Calu3 (cell line): ENCODE measurements at places on chromosomes 7 and 10. TPM values are rescaled to one million over a fixed set of nuclear protein-coding genes. Genes with fewer than 3 reads are reported as not detected.

DNA sequence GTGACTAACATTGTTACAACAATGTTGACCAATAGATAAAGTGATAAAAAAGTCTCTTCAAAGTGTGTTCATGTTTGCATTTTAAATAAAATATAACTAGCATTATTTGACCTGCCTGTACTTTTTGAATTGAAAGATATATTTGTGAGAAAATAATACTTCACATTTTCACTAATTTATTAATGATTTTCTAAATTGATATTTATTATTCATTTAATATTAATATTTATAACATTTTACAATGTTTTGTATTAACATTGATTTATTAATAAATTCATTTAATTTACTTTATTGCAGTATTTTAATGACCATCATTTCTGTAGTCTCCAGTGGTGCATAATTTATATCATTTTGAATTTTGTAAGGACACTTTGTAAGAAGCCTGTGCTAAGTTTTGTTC, 150.0 kb upstream of the BET1 start:
- DNase-seq, result no peak

Gene GRID1
- 0.10 TPM in 1 of 2 replicates, not detected in the other for total RNA-seq

DNA sequence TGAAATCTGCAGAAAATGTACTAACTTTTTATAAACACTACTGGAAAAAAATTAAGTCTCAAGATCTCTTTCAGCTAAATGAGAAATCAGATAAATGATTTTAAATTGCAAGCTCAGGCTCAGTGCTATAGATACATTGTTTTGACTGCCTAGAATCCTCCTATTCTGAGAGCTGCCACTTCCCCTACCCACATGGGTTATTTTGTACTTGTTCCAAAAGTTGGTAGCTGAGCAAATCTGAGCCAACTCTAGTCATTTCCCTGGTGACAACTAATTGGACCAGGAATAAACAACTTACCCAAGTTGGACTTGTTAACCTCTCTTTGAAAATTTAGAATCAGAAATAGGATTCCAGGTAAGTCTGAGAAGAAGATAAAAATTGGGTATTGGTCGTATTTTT, 202.1 kb downstream of the MBL2 start:
- DNase-seq, result no peak

GRCh38 chr7:25742316-25742715, 409.7 kb upstream of the NFE2L3 start:
- no peak for DNase-seq

DNA sequence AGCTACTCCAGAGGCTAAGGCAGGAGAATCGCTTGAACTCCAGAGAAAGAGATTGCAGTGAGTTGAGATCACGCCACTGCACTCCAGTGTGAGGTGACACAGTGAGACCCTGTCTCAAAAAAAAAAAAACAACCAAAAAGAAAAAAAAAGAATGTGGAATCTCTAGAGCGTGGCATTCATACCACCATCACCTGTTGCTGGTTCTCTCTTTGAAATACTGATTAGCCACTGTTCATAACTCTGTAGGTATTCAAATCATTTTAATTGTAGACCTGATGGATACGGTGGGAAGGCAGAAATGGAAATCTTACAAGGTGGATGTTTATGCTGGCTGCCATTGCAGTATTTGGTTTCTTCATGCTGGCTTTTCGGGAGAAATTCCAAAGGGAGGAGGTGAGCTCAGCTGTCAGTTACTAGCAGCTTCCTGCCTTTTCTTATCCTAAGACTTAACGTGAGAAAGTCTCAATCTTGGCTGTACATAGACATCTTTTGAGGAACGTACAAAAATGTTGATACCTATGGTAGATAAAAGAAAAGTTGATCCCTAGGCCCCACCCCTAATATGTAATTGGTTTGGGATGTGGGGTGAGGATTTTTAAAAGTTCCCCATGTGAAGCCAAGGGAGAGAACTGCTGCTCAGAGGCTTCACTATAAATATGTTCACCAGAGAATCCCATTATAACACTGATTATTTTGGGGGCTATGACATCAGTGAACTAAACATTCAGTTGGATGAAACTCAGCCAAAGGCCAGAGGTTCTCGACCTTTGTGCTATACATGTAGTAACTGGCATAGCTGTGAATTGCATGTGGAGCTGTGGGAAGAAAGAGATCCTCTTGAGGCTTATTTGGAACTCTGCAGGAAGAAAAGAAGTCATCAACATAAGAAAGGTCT, 26.9 kb upstream of the MKLN1 start:
- no peak for DNase-seq
